ENCODE measurements at places on chromosomes 7 and 10.

- no peak for DNase-seq
These were observed 11.6 kb downstream of the ATP6V0E2 start for GRCh38 chr7:149885191-149886017.

GRCh38 chr10:124654686-124655085 is 89.5 kb downstream of the FAM53B start:
- DNase-seq = peak; percentile 49

GRCh38 chr10:132550366-132551092 is 12.9 kb downstream of the INPP5A start:
- DNase-seq = no peak

GRCh38 chr10:132461103-132461682 is 64.2 kb downstream of the PWWP2B start:
- DNase-seq = no peak

DNA sequence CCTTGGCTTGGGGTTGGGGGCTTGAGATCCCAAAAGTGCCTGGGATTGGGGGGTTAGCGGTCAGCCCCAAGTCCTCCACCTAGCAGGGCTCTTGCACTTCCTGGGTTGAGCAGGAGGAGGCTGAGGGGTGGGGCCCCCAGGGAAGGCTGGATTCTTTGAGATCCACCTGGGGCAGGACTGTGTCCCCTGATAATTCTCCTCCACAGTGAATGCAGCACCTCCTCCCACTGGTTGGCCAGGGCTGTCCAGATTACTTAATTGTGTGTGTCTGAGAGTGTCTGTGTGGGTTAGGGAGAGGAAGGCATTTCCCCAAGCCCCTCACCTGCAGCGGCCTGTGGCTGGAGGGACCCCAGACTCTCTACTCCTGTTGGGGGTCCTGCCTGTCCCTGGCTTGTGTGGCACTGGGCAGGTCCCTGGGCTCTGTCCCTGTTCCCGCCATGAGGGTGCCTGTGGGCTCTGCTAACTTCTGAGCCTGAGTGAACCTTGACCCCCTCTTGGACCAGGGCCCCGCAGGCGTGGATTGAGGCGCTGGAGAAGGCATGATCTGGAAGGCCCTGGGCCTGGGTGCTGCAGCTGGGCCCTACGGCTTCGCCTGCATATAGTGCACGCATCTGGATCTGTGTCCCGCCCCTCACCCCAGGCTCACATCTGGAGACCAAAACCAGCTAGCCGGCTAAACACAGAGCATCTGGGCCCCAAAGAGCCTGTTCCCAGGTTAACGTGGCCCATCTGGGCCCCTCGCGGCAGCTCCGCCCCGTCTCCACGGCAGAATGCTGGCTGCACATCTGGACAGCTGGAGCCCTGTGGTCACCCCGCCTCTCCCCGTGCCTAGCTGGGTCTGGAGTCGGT is 10.4 kb downstream of the TMEM270 start:
- DNase-seq = no peak

DNA sequence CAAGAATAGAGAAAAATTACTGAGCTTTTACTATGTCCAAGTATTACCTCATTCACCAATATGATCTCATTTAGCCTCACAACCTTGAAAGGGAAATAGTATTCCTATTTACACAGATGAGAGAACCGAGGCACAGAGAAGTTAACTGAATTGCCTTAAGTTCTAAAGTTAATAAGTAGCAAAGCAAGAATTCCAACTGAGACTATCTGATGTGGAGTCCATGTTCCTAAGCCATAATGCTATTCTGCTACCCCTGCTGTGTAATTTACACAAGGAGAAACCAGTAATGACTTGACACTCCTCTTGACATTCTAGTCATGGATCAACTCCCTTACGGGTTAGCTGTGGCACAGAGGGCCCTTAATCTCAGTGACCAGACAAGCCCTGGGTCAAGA is 60.7 kb downstream of the ABCB4 start:
- no peak for DNase-seq

- DNase-seq = no peak
These were observed 135.8 kb upstream of the UNC5B start for GRCh38 chr10:71076473-71077142.

- no peak for DNase-seq
These were observed 477.9 kb downstream of the PLXNA4 start for GRCh38 chr7:132098327-132098726.

GRCh38 chr10:26031300-26031699 is 97.3 kb downstream of the MYO3A start:
- no peak for DNase-seq

DNA sequence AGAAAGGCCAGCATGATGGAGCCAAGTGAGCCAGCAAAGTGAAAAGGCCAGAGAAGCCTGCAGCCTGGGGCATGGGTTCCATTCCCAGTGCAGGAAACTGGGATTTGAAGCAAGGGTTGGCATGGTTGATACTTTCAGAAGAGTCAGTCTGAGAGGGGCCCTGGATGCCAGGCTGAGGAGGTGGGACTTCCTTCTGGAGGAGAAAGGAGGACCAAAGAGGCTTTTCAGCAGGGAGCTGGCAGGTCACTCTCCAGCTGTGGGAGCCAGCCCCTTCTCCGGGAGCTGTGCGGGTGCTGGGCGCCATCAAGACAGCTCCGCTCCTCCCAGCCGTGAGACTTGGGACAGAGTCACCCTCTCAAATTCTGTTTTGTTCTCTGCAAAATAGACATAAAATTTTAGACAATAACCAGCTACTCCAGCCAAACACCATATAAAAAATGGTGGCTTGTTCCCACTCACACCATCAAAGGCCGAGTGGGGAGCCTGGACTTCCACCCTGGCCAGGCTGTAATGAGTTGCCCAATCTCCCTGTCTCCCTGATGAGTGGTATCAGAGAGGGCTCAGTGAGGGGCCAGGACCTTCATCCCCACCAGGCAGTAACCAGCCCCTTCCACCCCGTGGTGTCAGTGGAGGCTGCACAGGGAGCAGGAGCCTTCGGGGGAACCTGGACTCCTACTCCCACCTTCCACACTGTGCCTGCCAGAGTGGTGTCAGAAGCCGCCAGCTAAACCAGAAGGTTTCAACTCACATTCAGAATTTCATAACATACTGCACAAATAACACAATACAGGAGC is 133.6 kb upstream of the RET start:
- no peak for DNase-seq

DNA sequence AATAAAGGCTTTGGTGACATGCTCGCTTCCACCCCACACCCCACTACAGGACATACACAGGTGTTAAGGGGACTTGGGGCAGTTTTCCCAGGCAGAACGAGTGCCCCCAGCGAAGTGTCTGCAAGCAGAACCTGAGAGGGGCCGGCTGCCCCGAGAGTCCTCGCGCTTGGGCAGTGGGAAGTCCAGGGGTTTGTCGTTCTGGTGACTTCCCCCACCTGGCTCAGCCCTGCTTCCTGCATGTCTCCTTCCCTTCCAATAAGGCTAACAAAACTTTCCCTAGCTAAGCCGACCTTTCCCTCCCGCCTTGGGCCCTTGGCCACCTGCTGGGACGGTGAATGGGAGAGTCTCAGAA is 916 bp downstream of the VWA2 start:
- DNase-seq = no peak

GRCh38 chr10:72645263-72645858 is 19.5 kb upstream of the MICU1 start:
- no peak for DNase-seq

GRCh38 chr10:109593682-109594081 is 329.6 kb downstream of the XPNPEP1 start:
- no peak for DNase-seq
